NCI-H187 (cell line): ENCODE measurements at places on chromosomes 4 and X.

DNA sequence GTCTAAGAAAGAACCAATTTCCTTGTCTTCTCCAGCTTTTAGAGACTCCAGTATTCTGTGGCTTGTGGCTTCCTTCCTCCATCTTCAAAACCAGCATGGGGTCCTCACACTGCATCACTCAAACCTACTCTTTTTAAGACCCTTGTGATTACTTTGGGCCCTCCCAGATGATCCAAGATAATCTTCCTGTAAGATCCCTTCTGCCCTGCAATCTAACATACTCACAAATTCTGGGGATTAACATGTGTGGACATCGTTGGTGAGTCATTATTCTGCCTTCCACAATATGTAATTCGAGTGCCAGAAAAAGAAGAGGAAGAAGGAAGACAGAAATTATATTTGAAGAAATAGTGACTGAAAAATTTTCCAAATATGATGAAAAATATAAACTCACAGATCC, 47.9 kb downstream of the BEND4 start:
- DNase-seq = no peak

GRCh38 chrX:65493431-65493830, 41.2 kb downstream of the LAS1L start:
- DNase-seq = no peak

DNA sequence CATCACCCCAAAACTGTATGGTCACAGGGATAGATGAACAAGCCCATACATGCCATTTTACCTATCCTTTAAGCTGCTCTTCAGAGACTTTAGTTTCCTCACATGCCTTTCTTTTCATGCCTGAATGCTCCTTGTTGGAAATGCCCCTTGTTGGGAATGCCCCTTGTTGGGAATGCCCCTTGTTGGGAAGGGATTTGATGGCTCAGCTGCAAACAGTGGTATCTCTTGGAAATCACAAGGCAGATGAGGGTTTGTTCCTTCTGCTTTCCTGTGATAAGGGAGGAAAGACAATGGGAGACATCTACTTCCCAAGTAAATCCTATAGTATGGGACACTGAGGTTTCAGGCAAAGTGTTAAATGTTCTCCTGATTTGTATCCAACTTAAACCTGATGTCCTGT, 11.5 kb downstream of the CXCL2 start:
- DNase-seq = no peak

DNA sequence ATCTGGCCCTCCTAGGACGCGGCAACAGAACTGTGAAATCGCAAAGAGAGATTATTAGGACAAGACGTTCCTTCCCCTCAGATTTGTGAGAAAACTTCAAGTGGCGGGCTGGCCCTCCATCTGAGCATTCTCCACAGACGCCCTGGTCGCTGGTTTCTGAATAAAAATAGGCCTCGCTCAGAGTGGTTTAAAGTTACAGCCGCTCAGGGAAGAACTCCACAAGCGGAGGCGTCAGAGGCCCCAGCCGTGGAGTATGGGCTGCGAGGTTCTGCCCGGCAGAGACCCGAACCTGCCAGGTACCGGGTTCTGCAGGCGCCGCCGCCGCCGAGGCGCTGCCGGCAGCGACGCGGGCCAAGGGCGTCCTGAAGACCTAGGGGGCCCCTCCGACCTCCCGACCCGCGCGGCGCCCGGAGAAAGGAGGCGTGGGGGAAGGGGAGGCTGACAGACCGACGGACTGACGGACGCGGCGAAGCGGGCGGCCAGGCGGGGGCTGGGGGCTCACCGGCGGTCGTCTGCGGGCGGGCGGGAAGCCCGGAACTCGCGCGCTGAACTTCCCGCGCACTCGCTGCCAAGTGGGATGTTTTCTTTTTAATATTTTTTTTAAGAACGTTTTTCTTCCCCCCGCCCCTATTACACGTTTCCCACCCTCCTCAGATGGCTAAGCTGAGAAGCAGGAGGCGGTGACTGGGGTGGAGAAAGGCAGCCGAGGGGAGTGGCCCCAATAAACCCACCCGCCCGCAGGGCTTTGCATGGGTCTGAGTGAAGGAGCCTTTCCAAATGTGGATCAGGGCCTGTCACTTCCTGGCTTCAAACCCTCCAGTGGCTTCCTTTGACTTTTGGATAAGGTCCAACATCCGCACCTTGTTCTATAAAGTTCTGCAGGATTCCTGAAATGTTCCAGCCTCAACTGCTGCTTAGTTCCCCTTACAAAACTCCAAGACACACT, at the start of gene PABPC4L:
PABPC4L (minus strand) TSS at position 574 of the 946 bp plus-strand sequence. CDS start 770 bp downstream, outside the sequence.
- no peak for DNase-seq

GRCh38 chr4:155799794-155800123, 40.9 kb downstream of the GUCY1B1 start:
- no peak for DNase-seq

- DNase-seq = peak; percentile 34
Observed at GRCh38 chr4:41069257-41069656, 145.1 kb downstream of the APBB2 start.

GRCh38 chr4:83489711-83490326, 4.9 kb upstream of the ABRAXAS1 start:
- DNase-seq = no peak

GRCh38 chr4:159689526-159689925, 586.6 kb downstream of the RAPGEF2 start:
- no peak for DNase-seq

GRCh38 chrX:30349946-30350345, 40.8 kb upstream of the NR0B1 start:
- DNase-seq = no peak

- no peak for DNase-seq
Observed at GRCh38 chrX:63818156-63818555, 33.1 kb upstream of the ARHGEF9 start.

- no peak for DNase-seq
Observed at GRCh38 chr4:73311428-73311827, 52.8 kb upstream of the ANKRD17 start.

DNA sequence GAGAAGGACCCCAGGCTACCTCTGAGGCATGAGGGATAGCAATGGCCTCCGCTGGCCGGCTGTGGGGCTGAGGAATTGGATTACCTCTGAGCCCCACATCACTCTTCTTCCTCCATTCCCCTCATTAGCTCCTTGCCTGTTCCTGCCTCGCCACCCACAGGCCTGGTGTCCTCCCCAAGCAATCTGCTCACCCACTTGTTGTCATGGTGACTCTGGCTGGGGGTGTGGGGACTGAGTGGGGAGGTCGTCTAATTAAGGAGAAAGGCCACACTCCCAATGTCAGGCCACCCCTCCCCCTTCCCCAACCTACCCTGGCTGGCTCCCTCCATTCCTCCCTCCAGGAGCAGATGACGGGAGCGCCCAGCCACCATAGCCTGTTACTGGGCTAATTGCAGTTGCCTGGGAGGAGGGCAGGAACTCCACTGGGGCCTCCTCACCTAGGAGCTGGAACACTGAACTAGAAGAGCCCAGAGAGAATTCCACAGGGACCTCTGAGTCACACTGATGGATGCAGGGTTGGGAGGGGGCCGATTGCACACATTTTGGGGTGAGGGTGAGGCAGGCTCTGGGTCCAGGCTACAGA, 20.7 kb downstream of the NALF2 start:
- DNase-seq = no peak

DNA sequence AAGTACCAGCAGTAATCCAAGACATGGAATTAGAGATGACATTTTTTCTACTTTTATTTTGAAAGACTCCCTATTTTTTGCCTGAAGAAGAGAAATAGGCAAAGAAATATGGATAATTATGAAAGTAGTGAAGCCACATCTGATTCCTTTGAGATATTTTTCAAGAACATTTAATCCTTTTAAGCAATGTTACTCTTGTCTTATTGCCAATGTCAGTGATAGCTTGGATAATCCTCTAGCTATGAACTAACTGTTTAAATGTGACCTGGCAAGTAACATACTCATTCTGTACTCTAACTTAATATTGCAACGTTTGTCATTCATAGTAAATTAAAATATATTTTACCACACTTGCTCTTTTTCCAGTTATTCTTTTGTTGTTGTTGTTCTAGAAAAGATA, 181.3 kb downstream of the VEGFC start:
- DNase-seq = no peak

GRCh38 chr4:176964116-176964691, 171.5 kb upstream of the VEGFC start:
- no peak for DNase-seq

GRCh38 chr4:56128213-56128612, 179.5 kb downstream of the CEP135 start:
- DNase-seq = no peak

- DNase-seq = no peak
Observed at GRCh38 chr4:111997785-111998184, 147.5 kb upstream of the FAM241A start.

DNA sequence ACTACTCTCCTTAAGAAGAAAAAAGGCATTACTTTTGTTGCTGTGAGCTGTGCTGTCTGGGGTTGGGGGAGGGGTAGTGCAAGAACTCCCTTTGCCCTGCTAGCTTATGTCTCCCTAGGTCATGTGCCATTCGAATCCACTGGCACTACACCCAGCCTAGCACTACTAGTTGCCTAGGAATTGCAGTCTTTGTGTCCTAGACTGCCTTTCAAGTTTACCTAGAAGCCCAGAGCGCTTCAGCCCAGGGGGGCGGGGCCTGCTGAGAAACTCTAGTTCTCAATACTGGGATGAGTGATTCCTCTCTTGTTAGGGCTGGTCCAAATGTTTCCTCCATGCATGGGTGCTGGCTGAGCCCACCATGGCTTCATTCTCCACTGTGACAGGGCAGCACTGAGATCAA, 1011.5 kb downstream of the PCDH19 start:
- no peak for DNase-seq

GRCh38 chr4:15692602-15693001, 10.3 kb upstream of the BST1 start:
- DNase-seq = no peak

GRCh38 chrX:115058276-115058675, 40.9 kb upstream of the IL13RA2 start:
- no peak for DNase-seq

DNA sequence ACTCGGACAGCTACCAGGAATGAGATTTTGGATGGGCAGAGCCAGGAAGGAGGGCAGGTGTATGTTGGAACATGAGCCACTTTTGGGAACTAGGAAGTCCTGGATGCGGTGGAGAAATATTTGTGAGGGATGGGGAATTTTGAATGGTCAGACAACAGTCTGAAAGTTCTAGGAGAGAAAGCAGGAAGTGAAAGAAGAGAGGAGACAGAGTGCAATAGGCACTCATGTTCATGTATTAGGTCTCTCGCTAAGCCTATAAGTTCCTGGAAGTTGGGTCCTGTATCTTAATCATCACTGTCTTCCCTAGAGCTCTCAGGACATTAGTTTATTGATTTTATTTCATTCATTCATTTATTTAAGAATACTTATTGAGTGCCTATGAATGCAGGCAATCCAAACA, 65.7 kb upstream of the CITED1 start:
- no peak for DNase-seq

DNA sequence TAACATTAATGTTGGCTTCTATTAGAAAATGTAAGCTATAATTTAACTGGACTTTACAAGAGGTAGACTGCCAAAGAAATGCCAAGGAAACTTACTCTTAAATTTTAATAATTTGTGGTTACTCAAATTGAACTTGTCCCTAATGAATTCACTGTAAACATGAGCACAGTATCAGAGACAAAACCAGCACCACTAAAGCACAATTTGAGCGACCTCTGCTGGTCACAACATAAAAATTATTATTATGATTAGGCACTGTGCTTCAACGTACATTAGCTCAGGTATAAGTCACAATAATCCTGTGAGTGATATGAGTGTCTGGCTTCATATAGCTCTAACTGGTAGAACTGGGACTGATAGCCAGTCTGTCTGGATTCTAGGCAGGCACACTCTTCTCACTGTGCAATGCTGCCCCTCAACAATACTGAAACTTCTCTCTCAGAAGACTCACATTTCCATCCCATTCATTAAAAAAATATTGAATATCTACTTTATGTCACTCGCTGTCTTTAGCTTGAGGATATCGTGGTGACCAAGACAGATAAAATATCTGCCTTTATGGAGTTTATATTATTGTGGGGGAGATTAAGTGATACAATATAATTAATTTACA, 8.0 kb downstream of the NUDT6 start:
- DNase-seq = no peak

DNA sequence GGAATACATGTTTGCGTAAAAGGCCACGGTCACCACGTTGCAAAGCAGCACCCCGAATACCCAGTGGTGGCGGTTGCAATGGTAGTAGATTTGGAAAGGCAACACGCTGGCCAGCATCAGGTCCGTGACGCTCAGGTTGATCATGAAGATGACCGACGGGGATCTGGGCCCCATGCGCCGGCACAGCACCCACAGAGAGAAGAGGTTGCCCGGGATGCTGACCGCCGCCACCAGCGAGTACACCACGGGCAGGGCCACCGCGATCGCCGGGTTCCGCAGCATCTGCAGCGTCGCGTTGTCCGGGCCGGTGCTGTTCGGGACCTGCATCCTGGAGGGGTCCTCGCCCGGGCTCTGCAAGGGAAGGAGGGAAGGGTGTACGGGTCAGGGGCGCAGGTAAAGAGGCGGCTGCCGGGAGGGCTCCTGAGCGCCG, 13.5 kb upstream of the ASMTL start:
- no peak for DNase-seq

DNA sequence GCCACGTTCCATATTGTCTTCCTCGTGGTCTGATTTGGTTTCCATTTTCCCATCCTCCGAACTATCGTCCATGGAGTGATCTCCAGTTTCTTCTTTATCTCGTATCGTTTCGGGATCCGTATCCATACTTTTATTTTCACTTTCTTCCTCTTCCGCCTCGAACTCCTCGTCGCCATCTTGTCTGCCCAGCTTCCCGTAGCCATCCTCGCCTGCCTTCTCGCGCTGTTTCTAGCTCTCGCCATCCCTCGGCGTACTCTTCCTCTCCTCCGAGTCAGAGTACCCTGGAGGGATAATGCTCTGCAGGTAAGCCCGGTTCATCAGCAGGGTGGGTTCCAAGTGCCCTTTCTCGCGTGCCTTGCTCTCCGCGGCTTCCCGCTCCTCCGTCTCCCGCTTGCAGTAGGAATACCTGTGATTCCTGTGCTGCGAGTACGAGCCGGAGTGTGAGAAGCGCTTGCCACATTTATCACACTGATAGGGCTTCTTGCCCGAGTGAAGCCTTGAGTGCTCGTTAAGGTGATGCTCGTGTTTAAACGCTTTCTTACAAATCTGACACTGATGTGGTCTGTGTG, 134.5 kb upstream of the TAPT1 start:
- DNase-seq = peak; percentile 96

- DNase-seq = no peak
Observed at GRCh38 chr4:105710012-105710600, 1.5 kb downstream of the GSTCD start.

DNA sequence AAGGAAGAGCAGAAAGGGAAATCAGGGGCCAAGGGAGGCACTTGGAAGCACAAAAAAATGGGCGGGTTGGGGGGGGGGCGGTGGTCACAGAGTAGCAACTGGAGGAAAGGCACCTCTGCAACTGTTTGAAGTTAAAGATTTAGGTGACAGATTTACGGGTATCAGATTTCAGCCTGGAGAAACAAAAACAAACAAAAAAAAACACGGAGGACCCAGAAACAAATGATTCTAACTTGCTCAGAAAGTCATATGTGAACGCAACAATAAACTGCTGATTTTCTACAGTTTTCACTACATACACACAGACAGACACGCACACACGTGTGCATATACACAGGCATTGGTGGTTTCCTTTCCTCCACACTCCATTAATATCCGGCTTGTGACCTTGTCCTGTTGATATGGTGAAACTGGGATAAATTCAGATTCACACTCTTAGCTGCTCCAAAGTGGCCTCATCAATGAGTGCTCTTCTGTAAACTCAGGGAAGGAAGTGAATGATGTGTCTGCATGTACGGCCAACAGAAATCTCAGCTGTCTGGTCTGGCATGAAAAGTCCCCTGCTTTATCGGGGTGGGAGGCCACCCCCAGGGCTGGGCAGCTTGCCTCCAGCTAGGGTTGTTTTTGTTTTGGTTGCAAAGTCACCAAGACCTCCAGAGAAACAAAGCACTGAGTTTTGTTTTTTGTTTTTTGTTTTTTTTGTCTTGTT, 54.3 kb downstream of the CHST7 start:
- no peak for DNase-seq
